Stimulated activated CD4-positive, alpha-beta T cell treated with anti-CD3 and anti-CD28 coated beads, Interleukin-12 subunit alpha, Interleukin-12 subunit beta, amount 100 ng/mL, for 24 hours (primary cell): ENCODE measurements at places on chromosomes 2 and 18.

DNA sequence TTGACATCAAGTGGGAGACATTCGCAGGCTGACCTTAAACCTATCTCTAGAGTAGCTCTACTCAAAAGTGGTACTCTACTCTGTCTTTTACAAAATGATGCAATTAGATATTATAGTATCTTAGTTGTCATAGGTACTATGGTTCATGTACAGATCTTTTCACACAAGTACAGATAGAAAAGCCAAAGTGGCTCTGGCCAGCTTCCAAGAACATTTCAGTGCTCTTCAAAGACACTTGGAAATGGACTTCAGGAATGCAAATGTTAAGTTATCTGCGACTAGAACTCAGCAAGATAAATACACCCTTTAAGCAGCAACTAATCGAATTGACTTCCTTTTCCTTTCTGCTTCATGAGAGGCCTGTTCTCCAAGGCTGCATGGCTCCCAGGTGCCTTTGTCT lies 718.7 kb upstream of the FAM98A start:
- no peak for DNase-seq

- DNase-seq: no peak
These were observed 96.0 kb downstream of the HNMT start for GRCh38 chr2:138060301-138060635.

- DNase-seq: no peak
These were observed 46.3 kb upstream of the DARS1 start for GRCh38 chr2:136031711-136032110.

- no peak for DNase-seq
These were observed 71.2 kb downstream of the PLB1 start for GRCh38 chr2:28567061-28567471.

DNA sequence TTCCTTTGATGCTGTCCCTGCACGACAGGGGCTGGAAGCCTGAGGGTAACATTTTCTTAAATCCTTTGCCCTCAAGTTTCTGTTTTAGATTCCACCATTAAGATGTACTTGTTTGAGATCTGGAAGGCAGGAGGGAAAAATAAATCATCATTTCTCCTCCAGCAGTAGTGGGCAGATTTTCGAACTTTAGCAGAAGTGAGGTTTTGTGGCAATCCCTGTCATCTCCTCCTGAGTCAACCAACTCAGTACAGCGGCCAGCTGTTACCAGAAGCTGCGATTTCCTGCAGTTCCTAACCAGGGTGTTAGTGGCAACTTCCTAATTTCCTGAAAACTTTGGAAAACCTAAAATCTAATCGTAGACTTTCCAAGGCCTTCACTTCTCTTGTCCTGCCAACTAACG lies 517.2 kb upstream of the ACVR2A start:
- no peak for DNase-seq

DNA sequence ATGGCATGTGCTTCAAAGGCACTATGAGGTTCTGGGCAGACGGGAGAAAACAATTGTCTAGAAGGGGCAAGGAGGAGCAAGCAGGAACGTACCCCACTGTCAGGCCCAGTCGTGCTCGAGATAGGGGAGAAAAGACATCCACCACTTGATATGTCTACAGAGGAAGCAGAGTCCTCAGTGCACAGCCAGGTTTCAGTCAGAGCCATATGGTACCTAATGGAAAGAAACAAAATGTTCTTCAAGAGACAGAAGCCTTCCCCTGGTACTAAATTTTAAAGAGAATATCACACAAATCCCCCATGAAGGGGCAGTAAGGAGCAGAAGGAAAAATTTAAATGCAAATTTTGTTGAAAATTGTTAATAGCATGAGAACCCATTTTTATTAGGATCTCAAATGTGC lies 21.9 kb downstream of the THUMPD2 start:
- DNase-seq: no peak

DNA sequence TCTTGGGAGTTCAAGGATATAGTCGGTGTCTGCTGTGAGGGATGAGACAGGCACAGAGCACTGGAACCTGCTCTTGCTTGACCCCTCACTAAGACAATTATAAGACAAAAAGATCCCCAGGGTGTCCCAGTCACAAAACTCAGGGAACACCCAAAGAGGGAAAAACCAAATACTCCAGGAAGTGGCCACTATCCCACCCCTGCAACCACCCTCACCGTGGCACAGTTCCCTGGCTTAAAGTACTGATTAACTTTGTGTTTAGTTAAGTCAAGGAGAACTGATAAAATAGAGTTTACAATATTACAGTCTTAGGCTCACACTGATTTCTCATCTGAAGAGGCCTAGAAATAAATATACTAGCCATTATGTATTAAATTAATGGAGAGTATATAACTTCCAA lies 13.5 kb downstream of the IL36B start:
- no peak for DNase-seq

DNA sequence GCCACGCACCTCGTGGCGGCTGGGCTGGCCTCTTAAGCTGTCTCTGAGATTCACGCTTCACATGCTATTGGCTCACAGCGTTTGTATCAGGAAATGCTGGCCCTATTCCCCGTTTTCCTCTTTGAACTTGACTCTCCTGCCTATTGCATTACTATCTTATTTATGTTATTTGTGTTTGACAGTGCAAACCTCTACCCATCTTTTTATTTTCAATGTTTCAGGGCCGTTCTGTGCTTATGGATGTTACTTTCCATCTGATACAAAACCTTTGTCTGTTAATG lies 149.9 kb upstream of the TWIST2 start:
- DNase-seq: no peak

GRCh38 chr2:13545320-13545719 lies 828.6 kb downstream of the TRIB2 start:
- DNase-seq: no peak

- DNase-seq: no peak
These were observed 302.1 kb downstream of the LPIN1 start for GRCh38 chr2:12048550-12048949.

DNA sequence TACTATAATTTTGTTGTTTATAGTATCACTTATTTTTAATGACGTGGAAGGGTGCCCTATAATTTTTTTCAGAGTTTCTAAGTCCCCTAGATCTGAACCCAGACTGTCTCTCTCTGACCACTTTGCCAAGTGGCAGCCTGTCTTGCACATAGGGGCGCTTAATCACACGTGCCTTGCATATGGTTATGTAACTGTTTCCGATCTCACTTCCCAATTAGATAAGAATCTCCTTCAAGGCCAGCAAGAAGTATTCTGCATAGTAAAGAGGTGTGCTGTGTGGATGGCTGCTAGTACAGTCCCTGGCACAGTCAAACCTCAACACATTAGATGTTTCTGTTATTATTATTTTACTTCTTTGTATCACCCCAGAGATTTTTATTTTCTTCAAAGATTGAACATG lies 197.8 kb upstream of the SIX2 start:
- DNase-seq: no peak

GRCh38 chr2:21866316-21866715 lies 742.5 kb downstream of the TDRD15 start:
- DNase-seq: no peak

DNA sequence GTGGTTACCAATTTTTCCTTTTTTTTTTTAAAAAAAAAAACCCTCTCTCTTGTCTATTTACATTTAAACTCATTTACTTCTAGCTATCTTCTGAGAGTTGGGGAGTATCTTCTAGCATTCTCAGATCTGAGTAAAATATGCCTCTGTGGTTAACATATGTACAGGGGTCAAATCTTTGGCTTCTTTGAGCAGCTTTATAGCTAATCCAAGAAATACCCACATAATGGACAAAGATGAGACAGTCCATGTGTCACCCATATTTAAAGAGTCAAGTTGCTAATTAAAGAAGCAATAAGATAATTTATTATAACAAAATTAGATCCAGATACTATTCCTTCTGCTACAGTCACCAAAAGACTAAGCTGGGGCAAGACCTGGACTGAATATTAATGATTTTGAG lies 139.0 kb upstream of the HNRNPA3 start:
- no peak for DNase-seq

DNA sequence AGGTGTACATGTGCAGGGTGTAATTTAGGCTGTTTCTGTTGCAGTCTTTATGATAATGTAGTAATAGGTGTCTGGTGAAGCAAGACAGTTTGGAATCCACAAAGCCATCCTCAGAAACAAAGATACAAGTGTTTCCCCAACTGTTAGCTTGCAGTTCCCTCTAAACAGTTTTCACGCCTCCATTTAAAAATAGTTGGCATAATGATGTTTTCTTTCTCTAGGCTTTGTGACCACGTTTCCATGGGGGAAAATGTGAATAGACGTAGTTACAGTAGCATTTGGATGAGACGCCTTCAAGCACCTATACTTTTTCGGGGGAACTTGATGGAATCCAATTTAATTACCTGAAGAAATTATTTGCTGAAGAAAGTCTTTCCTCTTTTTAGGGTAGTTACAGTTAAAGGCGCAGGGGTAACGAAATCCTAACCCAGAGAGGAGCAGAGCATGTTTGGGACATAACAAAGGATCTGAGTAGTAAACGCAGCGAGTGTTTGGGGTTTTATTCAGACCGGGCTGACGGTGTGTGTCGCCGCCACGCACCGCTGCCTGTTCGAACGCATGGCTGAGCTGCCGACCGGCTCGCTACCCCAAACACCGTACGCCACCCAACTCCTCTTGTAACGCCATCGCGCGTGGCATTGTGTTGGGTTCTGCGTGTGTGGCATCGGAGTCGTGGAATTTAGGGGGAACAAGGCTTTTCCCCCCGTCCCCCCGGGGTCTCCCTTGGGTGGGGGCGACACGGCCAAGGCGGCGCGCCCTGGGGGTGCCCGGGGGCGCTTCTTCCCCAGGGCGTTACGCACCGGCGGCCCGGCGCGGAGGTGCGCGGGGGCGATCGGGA lies 681 bp upstream of the NRP2 start:
- DNase-seq: no peak

- no peak for DNase-seq
These were observed 20.7 kb upstream of the DNAH6 start for GRCh38 chr2:84495539-84496146.

DNA sequence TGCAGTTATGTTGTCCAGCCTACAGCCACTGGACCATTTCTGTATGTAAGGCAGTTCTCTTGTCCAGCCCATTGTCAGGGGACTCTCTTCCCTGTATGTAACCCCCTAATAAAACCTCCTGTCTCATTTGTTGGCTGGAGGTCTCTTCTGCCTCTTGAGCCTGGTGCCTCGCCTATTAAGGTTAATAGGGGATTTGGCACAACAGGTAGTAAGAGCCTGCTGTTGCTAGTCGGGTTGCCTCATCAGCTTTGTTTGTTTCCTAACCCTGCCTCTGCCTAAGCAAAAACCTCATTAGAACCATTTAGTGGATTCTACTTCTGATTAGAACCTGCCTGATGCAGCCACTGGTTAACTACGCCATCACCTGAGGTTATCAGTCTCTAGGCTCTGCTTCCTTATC lies 62.2 kb upstream of the STPG4 start:
- no peak for DNase-seq

DNA sequence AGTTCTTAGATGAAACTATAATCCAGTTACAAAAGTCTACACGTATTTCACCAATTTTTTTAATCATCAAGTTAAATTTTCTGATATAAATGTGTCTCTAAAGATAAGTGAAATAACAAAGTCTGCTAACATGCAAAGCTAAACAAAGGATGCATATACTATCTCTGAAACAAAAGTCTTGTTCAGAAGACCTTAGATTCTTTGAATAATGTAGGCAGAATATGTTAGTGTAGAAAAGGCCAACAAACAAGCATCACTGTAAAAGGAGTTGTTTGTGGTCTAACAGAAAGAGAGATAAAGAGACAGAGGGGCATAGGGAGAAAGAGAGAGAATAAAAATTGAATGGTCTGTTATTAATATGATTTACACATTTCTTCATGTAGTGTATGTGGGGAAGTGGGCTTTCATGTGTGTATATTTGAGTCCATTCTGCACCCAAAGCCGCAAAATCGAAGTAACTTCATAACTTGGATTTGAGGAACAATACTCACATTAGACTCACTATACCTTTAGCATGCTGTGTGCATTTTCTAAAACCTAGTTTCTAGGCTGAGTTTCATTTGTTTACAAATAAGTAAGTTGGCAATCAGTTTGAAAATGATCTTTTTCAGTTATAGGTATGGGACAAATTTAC lies 734.8 kb upstream of the REG3G start:
- DNase-seq: no peak

- DNase-seq: no peak
These were observed 84.8 kb downstream of the OSBPL6 start for GRCh38 chr2:178279142-178279541.

DNA sequence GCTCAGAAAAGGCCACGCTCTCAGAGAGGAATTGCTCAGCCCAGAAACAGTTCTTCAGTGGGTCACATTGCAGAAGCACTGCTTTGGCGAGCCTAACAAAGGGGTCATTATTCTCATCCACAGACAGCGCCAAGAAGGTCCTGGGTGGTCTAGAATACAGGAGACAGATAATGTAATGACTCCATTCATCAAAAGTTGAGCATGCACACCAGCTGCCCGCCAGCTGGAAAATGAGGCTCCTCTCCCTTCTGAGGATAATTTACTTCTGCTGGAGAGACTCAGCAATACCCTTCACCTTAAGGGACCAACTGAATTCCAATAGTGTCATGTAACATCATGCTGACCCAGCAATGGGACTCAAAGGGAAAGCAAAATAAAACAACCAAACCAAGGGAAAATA lies 79.9 kb downstream of the TRIB2 start:
- no peak for DNase-seq

DNA sequence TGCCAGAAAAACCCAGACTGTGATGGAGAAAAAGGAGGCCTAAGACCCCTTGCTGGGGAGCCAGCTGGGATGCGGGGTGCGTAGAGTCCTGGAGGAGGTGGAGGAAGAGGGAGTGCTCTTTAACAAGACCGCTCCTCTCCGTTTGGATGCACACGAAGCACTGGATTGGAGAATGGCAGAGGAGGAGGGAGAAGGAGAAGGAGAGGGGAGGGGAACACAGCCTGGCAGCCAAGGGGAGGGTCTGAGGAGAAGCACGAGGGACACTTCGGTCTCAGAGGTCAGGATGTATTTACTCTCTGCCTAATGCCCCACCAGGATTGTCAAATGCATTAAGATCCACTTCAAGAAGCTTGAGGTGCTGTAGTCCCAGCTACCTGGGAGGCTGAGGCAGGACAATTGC lies 42.0 kb upstream of the SLC35G4 start:
- no peak for DNase-seq

DNA sequence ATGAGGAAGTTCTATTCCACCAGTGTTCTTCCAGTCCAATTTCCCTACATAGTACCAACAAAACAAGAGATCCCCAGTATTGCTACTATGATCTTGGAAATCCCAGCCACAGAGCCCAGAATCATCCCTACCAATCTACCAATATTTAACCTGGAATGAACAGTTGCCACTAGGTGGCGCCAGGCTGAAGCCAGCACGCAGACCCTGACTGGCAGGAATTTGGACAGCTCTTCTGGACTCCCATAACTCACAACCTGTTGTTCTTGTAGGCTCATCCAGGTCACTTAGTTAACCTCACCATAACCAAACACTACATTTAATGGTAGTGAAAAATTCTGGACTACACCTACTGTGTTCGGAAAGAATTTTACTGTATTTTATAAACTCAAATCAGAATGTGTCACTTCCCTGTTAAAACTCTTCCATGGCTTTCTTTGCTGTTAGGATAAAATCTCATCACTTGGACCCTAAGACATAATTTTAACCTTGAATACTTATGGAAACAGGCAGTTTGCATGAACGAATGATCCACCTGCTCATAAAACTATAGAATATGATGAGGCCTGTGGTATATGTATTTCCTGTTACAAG lies 59.8 kb upstream of the SLC38A11 start:
- DNase-seq: peak; percentile 55
